ENCODE measurements at places on chromosomes 4 and X.
A peak's percentile ranks its signal among the peaks of the same experiment; 100 is the strongest.

GRCh38 chr4:73764513-73764912, 24.1 kb downstream of the CXCL8 start:
- no peak for DNase-seq

- DNase-seq: no peak
Measured at GRCh38 chr4:158410272-158410671, 111.4 kb upstream of the RXFP1 start.

DNA sequence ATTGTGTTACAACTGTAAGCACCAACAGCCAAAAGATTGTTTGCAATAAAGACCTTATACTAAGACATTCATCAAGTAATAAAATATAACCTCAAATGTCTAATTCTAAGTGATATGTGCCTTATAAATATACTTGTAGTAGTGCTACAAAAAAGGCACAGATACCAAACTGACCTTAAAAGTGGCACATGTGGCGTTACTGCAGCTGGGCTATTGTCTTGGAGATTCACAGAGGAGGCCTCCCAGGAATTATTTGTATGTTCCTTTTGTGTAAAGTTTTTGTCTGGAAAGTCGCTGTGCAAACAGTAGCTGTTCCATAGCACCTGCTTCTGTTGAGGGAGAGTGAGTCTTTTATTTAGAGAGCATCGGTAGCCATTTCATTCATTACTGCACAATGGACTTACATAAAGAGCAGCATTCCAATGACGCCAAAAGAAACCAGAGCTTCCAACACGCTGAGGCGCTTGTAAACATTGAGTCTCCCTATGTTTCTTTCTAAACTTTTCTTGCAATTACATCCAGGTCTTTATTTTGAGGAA, 143.7 kb downstream of the RPA4 start:
- peak; percentile 68 for DNase-seq

GRCh38 chr4:2337896-2338295, 76.0 kb upstream of the MXD4 start:
- no peak for DNase-seq

GRCh38 chr4:5574386-5574785, 134.0 kb downstream of the EVC2 start:
- DNase-seq: no peak

DNA sequence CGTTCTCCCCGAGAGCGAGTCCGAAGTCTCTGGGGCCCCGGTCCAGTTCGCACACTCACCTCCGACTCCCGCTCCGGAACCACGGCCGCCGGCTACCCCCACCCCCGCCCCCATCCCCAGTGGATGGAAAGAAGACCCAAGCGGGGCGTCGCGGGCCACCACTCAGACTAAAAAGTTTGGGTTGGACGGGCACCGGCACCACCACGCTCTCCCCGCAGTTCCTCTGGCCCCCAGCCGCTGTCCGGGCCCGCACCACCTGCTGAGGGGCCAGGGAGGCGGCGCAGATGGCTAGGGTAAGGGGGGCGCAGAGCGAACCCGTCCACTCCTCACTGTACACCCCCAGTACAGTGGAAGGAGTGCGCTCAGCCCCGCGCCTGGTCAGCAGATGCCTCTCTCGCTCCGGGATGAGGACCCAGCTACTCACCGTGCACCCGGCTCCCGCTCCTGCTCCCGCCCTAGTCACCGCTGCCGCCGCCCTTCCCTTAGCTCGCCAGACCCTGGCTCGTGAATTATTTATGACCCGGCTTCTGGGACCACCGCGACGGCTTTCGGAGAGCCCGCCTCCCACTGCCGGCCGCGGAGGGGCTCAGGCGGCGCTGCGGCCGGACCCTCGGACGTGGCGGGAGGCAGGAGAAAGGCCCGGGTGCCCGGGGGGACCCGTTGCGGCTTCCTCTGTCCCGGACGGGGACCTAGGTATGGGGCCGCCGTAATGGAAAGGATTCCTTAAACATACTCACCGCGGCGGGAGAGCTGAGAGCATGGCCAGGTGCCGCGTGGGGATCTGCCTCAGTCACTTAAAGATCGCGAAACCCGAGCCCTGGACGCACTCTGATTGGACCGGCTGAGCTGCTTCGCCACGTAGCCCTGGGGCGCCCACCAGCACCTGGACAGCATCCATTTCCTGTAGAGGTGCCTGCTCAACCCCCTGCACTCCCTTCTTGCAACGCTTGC, at the start of gene PROM1:
PROM1 (minus strand) TSS at position 783 of the 951 bp plus-strand sequence. CDS start 8,117 bp downstream, outside the sequence.
- DNase-seq: peak; percentile 62

- DNase-seq: no peak
Measured at GRCh38 chrX:101999644-102000539, 68.1 kb upstream of the ZMAT1 start.

DNA sequence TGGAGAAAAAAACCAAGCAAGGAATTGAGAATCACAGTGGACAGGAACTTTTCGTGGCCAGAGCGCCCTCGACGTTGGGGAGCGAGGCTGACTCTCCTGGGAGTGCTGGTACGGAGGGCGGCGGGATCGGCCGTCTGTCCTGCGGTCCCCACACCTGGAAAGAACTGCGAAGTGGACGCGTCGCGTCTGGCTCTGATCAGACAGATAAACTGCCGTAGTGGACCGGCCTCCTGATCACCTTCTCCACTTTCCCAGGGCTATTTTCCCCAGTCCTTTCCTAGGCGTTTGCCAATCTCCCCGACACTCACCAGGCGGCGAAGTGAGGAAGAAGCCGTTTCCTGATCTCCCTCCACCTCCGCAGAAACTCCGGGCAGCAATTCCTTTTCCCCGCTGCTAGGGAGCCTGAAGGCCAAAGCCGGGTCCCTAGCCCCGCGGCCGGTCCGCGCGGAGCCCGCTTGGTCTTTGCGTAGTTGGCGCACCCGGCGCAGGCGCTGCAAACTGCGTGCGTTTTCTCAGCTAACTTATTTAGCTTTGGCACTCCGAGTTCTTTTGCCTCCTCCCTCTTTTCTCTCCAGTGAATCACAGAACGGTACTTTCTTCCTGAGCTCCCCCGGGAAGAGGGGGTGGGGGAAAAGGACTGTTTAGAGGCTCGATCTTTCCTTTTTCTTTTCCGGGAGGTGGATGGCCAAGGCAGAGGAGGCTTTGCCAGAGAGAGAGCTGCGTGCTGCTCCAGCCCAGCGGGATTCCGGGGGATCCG, at the start of gene ARSJ:
ARSJ (minus strand) TSS at position 500 of the 757 bp plus-strand sequence. CDS start 813 bp downstream, outside the sequence.
- DNase-seq: peak; percentile 26

DNA sequence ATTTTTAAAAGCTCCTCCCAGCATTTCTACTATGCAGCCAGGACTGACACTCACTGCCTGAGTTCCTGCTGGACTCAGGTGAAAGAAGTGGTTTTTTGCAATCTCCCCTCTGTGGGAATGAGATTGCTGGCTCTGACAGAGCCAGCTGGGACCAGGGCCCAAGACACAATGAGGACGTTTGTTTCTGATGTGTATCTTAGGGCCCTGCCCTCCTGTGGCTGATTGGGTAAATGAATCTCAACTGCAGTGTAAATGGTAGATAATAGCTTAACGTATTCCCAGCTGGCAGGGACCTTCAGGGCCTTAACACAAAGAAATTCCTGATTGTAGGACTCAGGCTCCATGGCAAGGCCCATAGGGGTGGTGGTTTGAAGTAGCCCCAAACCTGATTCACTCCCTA, 85.8 kb upstream of the PRPS1 start:
- DNase-seq: peak; percentile 1

- no peak for DNase-seq
Measured at GRCh38 chr4:92636038-92636806, 332.5 kb downstream of the GRID2 start.

- DNase-seq: no peak
Measured at GRCh38 chr4:47686294-47686872, 151.5 kb downstream of the CORIN start.

GRCh38 chrX:44094821-44095530, 121.8 kb upstream of the NDP start:
- DNase-seq: no peak

GRCh38 chr4:7276515-7276914, 84.2 kb downstream of the SORCS2 start:
- DNase-seq: no peak

DNA sequence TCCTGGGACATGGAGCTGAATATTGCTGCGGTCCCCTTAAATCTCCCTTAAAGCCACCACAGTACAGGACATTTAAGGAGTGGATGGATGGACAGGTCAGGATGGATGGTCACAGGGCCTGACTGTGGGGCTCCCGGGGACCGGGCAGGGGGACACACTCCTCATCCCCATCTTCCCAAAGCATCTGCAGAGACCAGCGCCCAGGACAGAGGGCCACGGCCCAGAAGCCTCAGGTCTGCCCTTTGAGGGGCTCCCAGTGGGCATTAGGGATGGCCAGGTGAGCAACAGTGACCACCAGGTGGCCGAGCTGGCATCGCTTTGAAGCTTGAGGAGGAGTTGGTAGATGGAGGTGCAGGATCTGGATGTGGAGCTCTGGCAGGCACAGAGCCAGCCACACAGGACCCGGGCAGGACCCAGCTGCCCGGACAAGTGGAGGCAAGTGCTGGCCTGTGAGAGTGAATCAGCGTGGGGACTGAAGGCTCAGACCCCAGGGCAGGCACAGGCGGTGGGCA, 51.4 kb downstream of the ABLIM2 start:
- no peak for DNase-seq

- no peak for DNase-seq
Measured at GRCh38 chr4:26715636-26716242, 131.9 kb downstream of the TBC1D19 start.

GRCh38 chr4:11376571-11376970, 52.1 kb downstream of the HS3ST1 start:
- no peak for DNase-seq

DNA sequence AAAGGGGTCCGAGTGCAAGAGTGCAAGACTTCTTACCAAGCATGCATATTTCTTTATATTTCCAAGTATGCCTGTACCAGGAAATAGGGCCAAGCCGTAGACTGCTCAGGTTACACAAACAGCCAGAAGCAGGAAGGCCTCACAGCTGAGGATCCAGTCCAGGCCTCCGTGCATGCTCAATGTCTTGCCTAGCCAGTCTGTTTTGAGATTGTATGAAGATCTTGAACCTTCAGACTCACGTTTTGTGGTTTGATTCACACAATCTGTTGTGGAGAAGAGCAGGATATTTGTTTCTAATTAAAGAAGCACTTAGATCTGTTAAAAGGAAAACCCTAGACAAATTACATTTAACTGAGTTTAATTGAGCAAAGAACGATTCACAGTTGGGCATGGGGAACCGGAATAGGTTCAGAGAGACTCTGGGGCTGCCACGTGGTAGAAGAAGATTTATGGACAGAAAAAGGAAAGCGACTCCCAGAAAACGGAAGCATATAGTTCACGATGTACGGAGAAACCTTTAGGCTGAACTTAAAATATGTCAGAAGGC, 1.2 kb downstream of the MGST2 start:
- DNase-seq: no peak

DNA sequence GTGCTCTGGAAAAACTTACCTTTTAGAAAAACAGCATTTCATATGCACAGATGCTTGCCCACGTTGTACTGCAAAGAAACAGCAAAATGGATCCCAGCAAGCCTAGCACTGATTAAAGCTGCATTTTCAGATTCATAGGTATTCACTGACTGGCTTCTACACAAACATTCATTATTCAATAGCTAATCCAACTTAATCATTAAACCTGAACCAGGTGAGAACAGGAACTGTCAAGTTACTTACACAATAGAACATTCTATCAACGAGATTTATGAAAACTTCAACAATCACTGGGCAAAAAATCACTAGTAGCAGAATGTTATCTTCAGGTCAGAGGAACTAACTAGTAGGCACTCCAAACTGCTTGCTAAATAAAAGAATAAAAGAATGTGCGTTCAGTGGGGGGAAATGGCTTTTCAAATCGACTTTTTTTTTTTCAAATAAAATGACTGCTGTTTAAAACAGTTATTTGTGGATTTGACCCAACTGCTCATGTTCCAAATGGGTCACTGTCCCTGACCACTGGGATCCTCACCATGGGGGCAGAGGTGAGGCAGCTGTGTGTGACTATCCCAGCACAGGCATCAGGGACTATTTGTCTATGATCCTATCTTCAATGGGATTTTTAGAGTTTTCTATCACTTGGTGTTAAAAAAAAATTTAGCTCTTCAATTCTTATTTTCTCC, 42.3 kb downstream of the STX18 start:
- no peak for DNase-seq

- no peak for DNase-seq
Measured at GRCh38 chr4:10082047-10082446, 34.6 kb downstream of the WDR1 start.

GRCh38 chr4:138805736-138806135, 209.8 kb upstream of the NOCT start:
- DNase-seq: no peak

GRCh38 chr4:163072222-163072621, 94.5 kb downstream of the NAF1 start:
- DNase-seq: no peak

- DNase-seq: no peak
Measured at GRCh38 chrX:102712216-102712966, at the start of gene GPRASP2. TSS of gene GPRASP2 (plus strand) at chrX:102712448. CDS start at chrX:102714870, 2,422 bp downstream.

DNA sequence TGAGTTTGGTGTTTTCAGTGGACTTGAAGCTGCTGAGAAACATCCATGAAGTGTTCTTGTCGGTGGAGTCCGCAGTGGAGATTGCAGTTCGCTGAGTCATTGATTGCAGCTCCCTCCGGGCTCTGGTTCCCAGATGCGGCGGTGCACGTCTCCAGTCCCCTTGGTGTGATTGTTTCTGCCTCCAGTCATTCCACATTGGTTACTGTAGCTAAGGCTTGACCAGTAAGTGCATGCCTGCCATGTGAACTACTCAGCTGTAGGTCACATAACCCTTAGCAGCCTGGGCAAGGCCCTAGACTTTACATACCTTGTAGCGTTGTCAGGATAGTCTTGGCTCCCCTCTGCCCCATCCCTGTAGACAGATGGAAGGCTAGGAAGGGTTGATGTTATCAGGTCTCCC, 53.8 kb upstream of the CLCN4 start:
- no peak for DNase-seq

DNA sequence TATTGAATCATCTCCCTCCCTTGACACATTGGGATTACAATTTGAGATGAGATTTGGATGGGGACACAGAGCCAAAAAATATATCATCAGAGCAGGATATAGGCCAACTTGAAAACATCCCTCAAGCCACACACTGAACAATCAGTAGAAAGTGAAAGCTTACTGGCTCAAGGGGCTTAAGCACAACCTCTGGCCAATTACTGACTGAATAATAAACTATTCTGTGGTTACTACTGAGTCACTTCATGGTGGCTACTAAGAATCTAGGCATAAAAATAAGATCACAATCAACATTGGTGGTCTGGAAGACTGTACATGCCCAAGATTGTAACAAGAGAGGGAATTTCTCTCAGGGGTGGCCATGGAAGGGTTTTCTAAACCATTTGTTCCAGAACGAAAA, 27.4 kb upstream of the GPR174 start:
- DNase-seq: no peak

DNA sequence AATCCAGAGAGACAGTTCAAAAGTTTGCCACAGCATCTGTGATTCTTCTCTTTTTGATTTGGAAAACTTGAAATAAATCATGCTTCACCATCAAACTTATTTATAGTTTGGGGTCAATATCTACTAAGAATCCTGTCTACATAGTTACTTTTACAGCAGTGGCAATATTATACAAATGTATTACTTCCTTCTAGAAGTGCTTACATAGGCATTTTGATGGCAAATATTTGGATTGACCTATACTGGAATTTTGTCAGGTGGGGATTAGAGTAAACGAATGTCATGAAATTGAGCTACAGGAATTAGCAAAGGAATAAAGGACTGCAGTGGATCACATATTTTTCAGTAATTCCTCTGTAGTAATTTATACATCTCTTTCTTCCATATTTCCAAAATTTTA, 1885.5 kb upstream of the ADGRL3 start:
- no peak for DNase-seq

- DNase-seq: no peak
Measured at GRCh38 chr4:28792917-28793597, 1927.1 kb upstream of the PCDH7 start.

- no peak for DNase-seq
Measured at GRCh38 chr4:38268108-38268820, 308.1 kb downstream of the PTTG2 start.

- DNase-seq: no peak
Measured at GRCh38 chr4:137253949-137254348, 278.3 kb downstream of the PCDH18 start.

Data from NCI-H774 (cell line).